Chondrocyte (in vitro differentiated cells): ENCODE measurements at places on chromosomes 2 and 18. TPM values are rescaled to one million over a fixed set of nuclear protein-coding genes. Genes with fewer than 3 reads are reported as not detected.

GRCh38 chr2:171924170-171924942 is 2.1 kb downstream of the HAT1 start:
- peak overlapping the region; percentile 99 for H3K4me3 ChIP-seq
- H3K4me1 ChIP-seq, result peaks cover 35% of the 10 kb centered on the region
- peak overlapping the region; percentile 100 for H3K27ac ChIP-seq

GCA gene
- 4.0 to 4.8 TPM (median 4.5 TPM) in 3 replicates for total RNA-seq

RESP18 gene
- total RNA-seq, result not detected in 3 replicates

DNA sequence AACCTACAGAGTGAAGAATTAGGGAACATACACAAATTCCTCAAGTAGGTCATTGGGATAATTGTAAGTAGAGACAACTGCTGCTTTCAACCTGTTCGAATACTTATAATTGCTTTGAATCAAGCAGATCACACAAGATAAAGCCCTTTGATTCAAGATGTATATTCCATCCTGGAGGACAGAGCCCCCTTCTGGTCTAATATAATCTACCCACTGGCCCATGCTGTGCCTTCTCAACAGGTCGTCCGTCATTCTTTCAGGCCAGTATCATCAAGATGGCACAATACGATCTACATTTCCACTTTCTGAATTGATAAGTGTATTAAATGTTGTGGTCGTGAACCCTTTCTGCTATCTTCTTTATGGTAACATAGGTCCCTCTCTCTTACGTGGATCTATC is 387.0 kb upstream of the CDH19 start:
- H3K27ac ChIP-seq, result no peak overlapping the region
- H3K4me3 ChIP-seq, result no peak overlapping the region
- H3K36me3 ChIP-seq, result no peaks in the 10 kb centered on the region
- no peaks in the 10 kb centered on the region for H3K4me1 ChIP-seq
- peaks cover 3% of the 10 kb centered on the region for H3K27me3 ChIP-seq
- DNase-seq, result no peak

- no peaks in the 10 kb centered on the region for H3K36me3 ChIP-seq
- peak overlapping the region; percentile 91 for H3K27ac ChIP-seq
- H3K4me3 ChIP-seq, result peak overlapping the region; percentile 2
- H3K4me1 ChIP-seq, result peaks cover 46% of the 10 kb centered on the region
- DNase-seq, result no peak
These were observed 158.0 kb downstream of the LTBP1 start for GRCh38 chr2:33104726-33105125.

MEP1B gene
- not detected in 3 replicates for total RNA-seq

GRCh38 chr2:27071277-27071989 is at the start of gene OST4:
Gene OST4, minus strand, starts transcription at chr2:27071654.
- H3K4me1 ChIP-seq, result peaks cover 70% of the 10 kb centered on the region
- H3K27me3 ChIP-seq, result no peaks in the 10 kb centered on the region
- peak within 1 kb of the TSS; percentile 96 for H3K4me3 ChIP-seq
- H3K36me3 ChIP-seq, result peaks cover 13% of the 10 kb centered on the region
- DNase-seq, result peak; percentile 97
- H3K27ac ChIP-seq, result peak within 1 kb of the TSS; percentile 94

ABCG5 gene
- total RNA-seq, result not detected in 3 replicates

OR6B2 gene
- not detected in 3 replicates for total RNA-seq

GRCh38 chr2:198054299-198054698 is 249.9 kb downstream of the PLCL1 start:
- no peak for DNase-seq
- H3K36me3 ChIP-seq, result no peaks in the 10 kb centered on the region
- no peaks in the 10 kb centered on the region for H3K4me1 ChIP-seq
- H3K27ac ChIP-seq, result no peak overlapping the region
- H3K27me3 ChIP-seq, result peaks cover 23% of the 10 kb centered on the region

GRCh38 chr2:135530313-135531230 is at the start of gene ZRANB3:
Gene ZRANB3, minus strand, starts transcription at chr2:135531218.
- H3K4me1 ChIP-seq, result peaks cover 19% of the 10 kb centered on the region
- H3K4me3 ChIP-seq, result no peak within 1 kb of the TSS
- peak; percentile 97 for DNase-seq
- H3K27ac ChIP-seq, result peak within 1 kb of the TSS; percentile 93
- peaks cover 1% of the 10 kb centered on the region for H3K36me3 ChIP-seq

ETAA1 gene
- 10.2 to 14.8 TPM (median 11.2 TPM) in 3 replicates for total RNA-seq

ATOH8 gene
- 2.2 to 10.3 TPM (median 2.7 TPM) in 3 replicates for total RNA-seq

DNA sequence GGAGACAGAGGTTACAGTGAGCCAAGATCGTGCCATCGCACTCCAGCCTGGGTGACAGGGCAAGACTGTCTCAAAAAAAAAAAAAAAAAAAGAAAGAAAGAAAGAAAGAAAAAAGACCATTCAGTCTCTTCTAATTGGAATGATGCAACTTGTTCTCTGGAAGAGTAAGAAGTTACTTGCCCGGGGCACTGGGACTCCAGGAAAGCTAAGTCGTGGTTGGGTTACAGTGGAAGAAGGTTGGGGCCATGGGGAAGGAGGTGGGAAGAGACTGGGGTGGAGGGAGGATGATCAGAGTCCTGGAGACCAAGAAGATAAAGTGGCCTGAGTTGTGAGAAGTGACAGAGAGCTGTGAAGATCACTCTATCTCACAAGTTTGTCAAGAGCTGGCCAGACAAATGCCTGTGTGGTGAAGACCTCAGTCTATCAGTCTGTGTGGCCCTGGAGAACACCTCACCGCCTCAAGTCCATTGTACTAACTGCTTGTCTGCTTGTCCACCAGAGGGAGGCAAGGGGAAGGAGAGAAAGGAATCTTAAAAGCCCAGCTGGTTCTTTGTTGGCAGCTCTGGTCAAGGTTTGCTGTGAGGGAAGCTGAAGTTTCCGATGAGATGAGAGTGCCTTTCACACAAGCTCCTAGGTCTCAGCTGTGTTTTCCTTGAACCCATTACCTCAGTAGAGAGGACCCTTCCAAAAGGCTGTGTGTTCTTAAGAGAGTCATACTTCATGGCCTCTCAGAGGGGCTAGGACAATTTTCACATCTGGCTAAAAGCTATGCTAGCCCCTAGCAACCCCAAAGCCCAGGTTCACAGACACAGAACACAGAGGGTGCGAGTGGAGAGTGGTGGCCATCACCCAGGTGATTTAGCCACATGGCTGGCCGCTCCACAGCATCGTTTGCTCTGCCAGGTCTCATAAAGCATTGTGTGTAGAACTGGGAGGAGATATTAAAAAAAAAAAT is 72.0 kb upstream of the TMEM178A start:
- no peaks in the 10 kb centered on the region for H3K36me3 ChIP-seq
- no peaks in the 10 kb centered on the region for H3K27me3 ChIP-seq
- no peak overlapping the region for H3K4me3 ChIP-seq
- no peak for DNase-seq
- H3K27ac ChIP-seq, result peak overlapping the region; percentile 83

RAB11FIP5 gene
- 39.8 to 54.7 TPM (median 53.1 TPM) in 3 replicates for total RNA-seq
